Inflammatory macrophage treated with lipopolysaccharide for 1 hour (primary cell): ENCODE measurements at places on chromosomes 2 and 18.
A peak's percentile ranks its signal among the peaks of the same experiment; 100 is the strongest.

DNA sequence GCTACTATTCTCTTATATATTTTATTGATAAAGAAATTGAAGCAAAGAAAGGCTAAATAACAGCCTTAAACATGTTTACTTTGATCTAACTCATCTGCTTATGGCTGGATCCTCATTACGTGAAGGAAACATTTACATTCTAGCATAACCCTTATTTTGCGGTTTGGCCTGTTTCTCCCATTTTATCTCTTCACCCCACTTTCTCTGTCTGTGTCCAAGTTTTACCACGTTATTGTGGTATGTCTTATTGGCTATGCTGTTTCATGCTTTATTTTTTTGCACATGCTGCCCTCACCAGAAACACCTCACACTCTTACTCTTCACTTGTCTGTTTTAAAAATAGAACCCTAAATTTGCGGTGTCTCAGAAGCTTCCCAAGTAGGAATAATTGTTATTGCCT, 78.5 kb downstream of the RPIA start:
- no peak for DNase-seq

DNA sequence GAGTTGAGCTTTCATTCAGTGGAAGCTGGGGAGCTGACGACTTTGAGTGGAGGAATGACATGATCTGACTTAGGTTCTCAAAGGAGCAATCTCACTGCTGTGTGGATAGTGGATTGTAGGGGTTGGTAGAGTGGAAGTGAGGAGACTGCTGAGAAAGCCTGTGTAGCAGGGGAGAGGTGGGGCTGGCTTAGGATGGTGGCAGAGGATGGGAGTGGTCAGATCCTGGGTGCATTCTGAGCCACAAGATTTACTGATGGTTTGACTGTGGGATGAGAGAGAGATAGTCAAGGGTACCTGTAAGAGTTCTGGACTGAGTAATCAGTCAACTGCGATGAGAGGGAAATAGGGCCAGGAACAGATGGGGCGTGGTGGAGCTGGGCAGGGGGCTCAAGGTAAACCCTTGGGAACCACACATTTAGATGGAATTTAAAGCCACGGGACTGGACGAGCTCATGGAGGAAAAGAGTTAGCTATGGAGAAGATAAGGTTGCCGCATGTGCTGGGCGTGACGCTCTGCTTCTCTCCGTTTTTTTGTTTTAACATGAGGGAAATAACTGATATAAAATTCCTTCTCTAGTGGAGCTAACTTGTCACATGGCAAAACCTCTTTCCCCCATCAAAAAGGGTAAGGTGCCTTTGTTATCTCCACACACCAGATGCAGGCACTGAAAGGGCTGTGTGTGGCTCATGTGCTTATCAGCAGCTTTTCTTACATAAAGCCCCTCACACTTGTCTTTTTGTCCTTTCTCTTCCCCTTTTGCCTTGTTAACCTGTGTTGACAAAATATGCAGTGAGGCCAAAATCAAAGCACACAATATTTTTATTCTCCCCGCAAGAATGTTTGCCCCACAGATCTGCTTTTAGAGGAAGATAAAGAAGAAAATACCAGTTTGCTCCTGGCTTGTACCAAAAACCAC, 379.8 kb downstream of the TSN start:
- DNase-seq = no peak

DNA sequence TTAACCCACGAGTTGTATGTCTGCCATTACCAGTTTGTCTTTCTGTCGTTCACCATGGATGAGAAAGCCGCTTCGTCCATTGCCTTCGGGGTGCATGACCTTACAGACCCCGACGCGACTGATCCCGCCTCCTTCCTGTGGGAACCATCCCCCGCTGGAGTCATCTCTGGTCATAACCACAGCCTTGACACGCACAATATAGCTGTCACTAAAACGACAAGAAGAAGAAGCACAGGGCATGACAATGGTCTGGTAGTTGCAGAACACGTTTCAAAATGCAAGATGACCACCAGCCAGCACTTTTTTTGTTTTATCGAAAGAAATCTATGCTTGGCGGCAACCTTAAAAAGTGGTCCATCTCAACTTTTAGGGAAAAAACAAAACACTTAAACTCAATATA, 87.7 kb downstream of the SPRED2 start:
- no peak for DNase-seq

DNA sequence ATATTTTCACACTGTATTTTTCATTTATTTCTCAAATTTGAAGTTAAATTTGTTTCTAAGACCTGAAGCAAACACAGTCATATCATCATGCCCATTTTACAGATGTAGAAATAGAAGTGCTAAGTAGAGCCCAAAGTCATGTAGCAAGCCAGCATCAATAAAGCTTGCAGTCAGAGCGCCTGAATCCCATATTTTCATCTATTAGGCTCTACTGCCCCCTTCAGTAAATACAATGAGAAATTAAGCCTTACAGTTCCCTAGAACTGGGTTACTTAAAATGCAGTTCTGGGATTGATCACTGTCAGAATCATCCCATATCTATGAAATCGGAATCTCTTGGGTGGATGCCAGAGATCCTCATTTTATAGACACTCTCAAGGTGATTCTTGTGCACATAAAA, 419.9 kb downstream of the TGIF1 start:
- DNase-seq = peak; percentile 79

- no peak for DNase-seq
Observed at GRCh38 chr2:102910724-102911123, 148.9 kb downstream of the TMEM182 start.

DNA sequence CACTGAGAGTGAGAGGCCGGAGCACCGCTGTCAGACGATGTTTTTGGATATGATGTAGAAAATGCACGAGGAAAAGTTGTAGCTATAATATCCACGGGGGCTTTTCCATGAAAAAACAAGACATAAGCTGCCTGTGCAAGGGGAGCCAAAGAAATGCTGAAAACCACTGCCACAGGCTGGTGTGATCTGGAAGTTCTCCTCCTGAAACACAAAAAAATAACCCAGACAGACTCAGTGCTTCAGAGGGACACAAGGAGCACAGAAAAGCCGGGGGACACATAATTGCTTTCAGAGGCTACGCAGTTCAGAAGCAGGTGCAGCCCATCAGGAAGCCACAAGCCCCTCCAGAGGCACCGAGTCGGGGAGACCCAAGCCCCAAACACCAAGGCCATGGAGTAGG, 98.2 kb downstream of the ZNF516 start:
- no peak for DNase-seq
